ENCODE measurements at places on chromosomes 6 and 20.

DNA sequence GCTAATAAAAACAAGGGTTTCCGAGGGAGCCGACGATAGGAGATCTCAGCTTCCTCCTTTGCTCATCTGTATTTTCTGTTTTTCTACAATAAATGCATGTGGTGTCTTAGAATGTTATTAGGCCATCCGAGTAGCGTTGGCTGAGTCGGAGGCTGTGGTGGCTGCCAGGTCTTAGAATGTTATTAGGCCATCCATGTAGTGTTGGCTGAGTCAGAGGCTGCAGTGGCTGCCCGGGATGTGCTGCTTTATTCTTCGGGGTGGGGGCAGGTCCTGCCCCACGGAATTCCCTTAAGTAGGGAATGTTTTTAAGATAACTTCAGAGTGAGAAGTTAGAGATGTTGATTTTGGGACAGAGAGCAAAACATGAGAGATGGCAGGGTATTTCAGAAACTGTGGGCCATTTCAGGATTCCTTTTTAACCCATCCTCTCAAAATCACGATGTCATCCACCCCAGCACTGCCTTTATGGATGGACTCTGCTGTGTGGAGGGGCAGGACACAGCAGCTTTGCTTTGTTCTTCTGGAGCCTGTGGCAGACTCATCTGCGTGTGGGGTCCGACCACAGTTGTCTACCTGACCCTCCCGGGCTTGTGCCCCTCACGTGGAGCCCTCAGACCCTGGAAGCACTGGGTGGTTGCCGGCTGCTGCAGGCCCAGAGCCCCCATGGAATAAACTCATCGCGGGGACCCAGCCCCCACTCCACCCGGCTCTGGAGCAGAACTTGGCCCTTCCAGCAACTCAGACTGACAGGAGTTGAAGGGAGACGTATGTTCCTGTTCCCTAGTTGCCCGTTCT is 20.4 kb downstream of the OSBPL2 start:
- DNase-seq: no peak

GRCh38 chr20:57922083-57922482 is 212.3 kb upstream of the PMEPA1 start:
- no peak for DNase-seq

GRCh38 chr6:132933090-132933489 is 118.7 kb downstream of the RPS12 start:
- DNase-seq: no peak

- peak; percentile 46 for DNase-seq
These were observed 291.0 kb upstream of the SUPT3H start for GRCh38 chr6:45668705-45669104.

DNA sequence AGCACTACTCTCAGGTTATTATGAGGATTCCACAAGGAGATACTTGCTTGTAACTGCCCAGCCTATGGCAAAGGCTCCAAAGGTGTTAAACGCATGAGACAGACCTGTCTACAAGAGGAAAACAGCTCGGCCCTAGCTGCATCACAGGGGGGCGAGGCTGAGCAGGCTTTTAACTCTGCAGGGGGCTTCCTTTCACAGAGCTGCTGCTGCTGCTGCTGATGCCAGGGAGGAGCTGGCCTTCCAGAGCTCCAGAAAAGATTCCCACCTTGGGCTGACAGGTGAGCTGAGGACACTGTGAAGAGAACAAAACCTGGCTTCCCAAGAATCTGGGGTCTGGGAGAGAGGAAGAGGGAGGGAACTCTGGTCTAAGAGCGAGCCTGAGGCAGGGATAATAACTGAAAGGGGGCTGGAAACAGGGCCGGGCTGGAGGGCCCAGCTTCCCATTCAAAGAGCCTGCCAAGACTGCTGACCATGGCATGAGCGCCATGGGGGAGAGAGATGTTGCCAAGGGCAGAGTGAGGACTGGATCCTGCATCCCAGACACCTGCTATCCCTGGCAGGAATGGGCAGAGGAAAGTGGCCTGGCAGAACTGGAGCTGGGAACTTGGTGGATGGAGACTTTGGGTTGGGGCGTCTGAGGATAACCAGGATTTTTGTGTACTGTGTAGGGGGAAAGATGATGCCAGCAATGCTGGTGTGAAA is 211.1 kb upstream of the LRFN2 start:
- no peak for DNase-seq

Data from islet precursor cell (in vitro differentiated cells).